GM13977 (cell line): ENCODE measurements at places on chromosomes 2 and 18.

DNA sequence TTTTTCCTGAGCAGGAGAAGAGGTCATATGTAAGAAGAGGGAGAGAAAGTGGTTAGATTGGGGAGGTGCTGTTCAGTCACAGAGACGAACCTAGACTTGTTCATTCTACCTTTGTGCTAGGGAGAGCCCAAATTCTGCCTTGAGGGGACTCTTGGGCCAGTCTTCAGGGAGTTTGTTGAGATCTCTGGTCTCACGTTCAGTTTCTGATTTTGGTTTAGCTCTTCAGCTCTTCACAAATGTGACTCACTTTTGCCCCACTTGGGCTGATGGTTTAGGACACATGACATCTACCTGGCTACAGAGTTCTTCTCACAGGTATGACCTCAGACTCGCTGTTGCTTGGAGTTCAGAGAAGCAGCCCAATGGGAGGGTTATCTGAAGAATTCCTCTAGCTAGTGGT is 49.2 kb upstream of the DARS1 start:
- no peak for DNase-seq

- no peak for DNase-seq
Measured at GRCh38 chr2:160269365-160269764, 69.3 kb upstream of the ITGB6 start.

- no peak for DNase-seq
Measured at GRCh38 chr2:65261676-65262075, 34.0 kb downstream of the ACTR2 start.

DNA sequence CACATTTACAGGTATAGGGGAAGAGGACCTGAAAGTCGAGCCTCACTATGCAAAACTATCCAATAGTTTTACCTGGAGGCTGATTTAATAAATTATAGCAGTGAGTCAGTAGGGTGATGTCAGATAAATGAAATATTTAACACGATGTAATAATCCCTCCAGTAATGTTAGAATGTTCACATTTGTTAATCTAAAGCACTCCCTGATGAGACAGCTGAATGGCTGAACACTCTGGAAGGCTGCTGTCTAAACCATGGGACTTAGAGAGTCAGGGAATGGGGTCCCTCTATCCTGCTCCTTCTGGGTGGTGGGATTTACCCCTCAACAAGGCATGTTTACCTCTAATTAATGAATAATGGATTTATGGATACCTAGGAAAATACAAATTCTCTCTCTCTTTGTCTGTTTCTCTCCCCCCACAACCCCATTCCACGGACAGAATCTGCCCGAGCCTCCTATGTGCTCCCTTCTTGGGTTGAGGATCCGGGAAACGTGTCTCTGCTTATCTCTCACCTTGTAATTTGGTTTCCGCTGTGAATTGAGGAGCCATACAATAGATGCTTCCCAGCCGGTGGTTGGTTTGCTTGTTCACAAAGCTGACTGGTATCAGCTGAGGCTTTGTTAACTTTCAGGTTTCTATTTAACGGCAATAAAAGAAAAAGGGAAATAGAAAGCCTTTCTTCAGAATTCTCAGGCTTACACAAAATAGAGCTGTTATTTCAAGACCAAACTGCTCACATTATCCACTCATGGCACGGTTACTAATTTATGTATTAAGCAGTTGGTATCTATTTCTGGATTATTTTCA is 25.9 kb downstream of the LRRC30 start:
- no peak for DNase-seq

GRCh38 chr18:9201224-9201623 is 64.6 kb downstream of the ANKRD12 start:
- DNase-seq = no peak
